ENCODE measurements at places on chromosomes 11 and 22.

DNA sequence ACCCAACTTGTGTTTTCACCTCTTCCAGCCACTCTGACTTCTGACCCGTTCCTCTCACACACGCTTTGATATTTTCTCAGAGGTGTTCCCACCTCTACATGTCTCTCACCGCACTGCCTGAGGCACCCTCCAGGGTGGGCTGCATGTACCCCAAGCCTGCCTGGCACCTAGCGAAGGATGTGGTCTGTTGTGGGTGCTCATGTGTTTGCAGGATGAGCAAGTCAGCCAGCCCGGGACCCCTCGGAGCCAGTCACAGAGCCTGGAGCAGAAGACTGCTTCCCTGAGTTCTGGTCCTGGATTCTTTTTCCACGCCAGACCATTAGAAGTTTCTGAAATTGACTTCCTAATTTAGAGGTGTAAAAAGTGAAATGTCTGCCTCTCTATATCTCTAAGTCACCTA lies 3.8 kb downstream of the GTSE1 start:
- DNase-seq: no peak

DNA sequence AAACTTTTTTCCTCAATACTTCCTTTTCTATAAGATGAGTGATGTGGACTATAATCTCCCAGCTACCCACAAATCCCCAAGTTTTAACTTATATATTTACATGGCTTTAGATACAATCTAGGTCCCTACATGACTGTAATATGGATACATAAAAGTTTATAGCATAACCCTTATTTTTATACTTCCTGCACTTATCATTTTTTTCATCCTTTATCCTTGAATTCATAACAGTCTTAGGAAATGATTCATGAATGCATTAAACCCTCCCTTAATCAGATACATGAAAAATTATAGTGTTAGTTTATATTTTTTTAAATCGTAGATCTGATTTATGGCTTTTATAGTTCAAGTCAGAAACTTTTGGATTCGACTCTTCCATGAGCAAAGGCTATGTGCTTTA lies 195.8 kb downstream of the MAML2 start:
- no peak for DNase-seq

- DNase-seq: no peak
These were observed 22.4 kb upstream of the THY1 start for GRCh38 chr11:119445379-119445778.

DNA sequence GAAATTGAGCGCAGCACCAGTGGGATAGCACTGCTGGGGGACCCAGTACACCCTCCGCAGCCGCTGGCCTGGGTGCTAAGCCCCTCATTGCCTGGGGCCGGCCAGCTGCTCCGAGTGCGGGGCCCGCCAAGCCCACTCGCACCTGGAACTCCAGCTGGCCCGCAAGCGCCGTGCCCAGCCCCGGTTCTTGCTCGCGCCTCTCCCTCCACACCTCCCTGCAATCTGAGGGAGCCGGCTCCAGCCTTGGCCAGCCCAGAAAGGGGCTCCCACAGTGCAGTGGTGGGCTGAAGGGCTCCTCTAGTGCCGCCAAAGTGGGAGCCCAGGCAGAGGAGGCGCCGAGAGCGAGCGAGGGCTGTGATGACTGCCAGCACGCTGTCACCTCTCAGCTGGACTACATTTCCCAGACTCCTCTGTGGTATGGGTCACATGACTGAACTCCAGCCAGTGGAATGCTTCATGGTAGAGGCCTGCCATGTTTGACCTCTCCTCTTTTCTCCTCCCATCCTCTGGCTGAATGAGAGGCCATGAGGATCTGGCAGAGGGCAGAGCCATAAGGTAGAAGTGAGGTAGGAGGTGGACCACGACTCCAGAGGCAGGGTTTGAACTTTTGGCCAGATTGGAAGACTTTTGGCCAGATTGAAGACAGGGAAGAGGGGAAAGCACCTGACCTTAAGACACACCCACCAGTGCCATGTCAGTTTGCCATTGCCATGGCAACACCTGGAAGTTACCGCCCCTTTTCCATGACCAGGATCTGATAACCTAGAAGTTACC lies 6.2 kb downstream of the MRGPRD start:
- no peak for DNase-seq

GRCh38 chr22:42889304-42889703 lies 32.2 kb upstream of the ARFGAP3 start:
- no peak for DNase-seq

GRCh38 chr11:66607126-66607834 lies 9.2 kb upstream of the RBM14 start:
- no peak for DNase-seq

DNA sequence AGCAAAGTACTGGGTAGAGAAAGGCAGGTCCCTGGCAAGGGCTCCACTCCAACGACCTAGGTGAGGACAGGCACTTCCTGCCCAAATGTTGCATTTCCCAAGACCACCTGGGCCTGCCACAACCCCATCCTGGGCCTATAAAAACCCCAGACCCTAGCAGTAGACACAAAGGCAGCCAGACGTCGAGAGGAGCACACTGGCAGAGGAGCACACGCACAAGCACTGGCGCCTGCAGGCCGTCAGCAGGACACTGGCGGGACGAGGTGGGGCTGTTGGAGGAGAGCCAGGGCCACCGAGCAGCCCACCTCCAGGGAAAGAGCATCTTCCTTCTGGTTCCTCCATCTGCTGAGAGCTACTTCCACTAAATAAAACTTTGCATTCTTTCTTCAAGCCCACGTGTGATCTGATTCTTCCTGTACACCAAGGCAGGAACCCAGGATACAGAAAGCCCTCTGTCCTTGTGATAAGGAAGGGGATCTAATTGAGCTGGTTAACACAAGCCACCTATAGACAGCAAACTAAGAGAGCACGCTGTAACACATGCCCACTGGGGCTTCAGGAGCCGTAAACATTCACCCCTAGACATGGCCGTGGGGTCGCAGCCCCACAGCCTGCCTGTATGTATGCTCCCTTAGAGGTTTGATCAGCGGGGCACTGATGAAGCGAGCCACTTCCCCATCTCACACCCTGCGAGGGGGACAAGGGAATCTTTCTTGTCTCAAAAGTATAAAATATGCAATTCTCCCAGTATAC lies 89.7 kb upstream of the MTMR2 start:
- DNase-seq: no peak

DNA sequence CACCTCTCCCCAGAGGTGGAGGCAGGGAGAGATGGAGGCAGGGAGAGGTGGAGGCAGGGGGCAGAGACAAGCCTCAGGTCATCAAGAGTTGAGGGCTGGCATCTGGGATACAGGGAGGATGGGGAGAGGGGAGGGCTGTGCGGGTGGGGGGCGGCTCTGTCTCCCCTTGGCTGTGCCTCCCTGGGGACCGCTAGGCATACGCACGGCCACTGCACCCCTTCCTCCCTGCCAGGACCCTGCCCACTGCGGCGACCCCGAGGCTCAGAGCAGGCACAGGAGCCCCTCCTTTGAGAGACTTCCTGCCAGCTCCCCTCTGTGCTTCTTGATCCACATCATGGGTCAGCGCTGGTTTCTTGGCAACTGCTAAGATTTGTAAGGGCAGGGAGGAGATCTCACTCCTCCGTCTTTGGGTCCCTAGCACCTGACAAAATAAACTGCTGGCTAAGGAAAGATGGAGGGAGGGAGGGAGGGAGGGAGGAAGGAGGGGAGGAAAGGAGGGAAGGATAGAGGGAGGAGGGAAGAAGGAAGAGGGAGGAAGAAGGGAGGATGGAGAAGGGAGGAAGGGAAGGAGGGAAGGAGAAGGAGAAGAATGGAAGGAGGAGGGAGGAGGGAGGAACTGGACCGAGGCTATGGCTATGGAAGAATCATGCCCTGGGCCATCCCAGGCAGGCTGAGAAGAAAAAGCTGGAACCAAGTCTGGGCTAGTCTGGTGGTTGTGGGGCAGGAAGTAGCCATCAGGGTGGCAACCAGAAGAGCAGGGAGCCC lies 18.5 kb downstream of the PRR33 start:
- peak; percentile 51 for DNase-seq

DNA sequence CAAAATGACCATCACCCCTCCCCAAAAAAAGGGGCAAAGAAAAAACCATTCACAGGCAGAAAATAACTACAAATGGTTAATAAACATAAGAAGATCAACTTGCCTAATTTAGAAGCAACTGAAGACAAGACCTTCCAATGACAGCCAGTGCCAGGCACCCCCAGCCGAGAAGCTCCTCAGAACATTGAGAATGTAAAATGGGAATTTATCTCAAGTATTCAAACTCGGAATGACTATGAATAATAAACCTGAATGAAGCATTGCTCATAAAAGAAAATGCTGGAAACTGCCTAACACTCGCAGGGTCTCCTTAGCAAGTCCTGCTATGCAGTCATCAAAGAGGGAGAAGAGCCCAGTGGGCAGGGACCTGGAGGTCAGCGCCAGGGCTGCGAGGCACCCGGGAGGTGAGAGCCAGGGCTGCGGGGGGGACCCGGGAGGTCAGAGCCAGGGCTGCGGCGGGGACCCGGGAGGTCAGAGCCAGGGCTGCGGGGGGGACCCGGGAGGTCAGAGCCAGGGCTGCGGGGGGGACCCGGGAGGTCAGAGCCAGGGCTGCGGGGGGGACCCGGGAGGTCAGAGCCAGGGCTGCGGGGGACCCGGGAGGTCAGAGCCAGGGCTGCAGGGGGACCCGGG lies 23.2 kb upstream of the MOB2 start:
- DNase-seq: no peak

- no peak for DNase-seq
These were observed 43.9 kb downstream of the KIRREL3 start for GRCh38 chr11:126956635-126957034.

GRCh38 chr11:119453881-119454280 lies 30.9 kb upstream of the THY1 start:
- DNase-seq: no peak

- no peak for DNase-seq
These were observed 5.3 kb downstream of the OSBP start for GRCh38 chr11:59610289-59610688.

GRCh38 chr11:3962406-3962840 lies 107.0 kb downstream of the STIM1 start:
- no peak for DNase-seq

GRCh38 chr11:64580412-64580811 lies 10.6 kb upstream of the SLC22A12 start:
- DNase-seq: no peak

DNA sequence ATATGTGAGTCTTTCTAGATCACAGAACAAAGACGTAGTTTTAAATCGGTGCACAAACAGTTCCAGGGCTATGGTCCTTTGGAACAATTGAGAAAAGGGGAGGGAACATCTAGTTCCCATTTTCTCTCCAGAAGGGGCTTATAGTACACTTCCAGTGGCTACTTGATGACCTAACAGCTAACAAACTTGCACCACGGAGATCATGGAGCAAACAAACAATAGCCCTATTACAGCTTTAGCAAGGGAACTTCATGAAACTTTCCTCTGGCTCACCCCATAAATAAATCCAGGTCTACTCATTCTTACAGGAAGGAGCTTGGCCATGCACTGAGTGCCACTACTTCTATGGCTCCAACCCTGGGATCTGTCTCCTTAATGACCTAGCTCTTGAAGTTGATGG lies 8.3 kb upstream of the FOLR2 start:
- DNase-seq: no peak

- DNase-seq: peak; percentile 31
These were observed 39.7 kb downstream of the USP35 start for GRCh38 chr11:78228467-78228866.

- no peak for DNase-seq
These were observed 18.8 kb downstream of the CSNK1E start for GRCh38 chr22:38298312-38299005.

DNA sequence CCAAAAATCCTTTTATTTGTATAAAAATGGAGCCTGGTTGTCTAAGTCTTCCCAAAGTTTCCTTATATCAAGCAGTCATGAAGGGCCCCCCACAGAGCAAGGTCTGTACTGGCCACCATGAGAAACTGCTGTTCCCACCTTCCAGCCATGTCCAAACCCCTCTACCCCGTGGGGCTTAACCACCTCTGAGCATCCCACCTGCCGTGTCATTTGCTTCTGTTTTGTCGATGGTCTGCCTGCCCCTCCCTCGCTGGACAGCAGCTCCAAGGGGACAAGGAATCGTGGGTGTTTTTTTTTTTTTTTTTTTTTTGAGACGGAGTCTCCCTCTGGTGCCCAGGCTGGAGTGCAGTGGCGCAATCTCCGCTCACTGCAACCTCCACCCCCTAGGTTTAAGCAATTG lies 11.1 kb upstream of the ANO1 start:
- DNase-seq: no peak

GRCh38 chr11:27039873-27040272 lies 742 bp upstream of the BBOX1 start:
- DNase-seq: no peak

GRCh38 chr22:39556970-39557841 lies 13.3 kb upstream of the CACNA1I start:
- DNase-seq: no peak
